ENCODE measurements at places on chromosomes 3 and 15.

DNA sequence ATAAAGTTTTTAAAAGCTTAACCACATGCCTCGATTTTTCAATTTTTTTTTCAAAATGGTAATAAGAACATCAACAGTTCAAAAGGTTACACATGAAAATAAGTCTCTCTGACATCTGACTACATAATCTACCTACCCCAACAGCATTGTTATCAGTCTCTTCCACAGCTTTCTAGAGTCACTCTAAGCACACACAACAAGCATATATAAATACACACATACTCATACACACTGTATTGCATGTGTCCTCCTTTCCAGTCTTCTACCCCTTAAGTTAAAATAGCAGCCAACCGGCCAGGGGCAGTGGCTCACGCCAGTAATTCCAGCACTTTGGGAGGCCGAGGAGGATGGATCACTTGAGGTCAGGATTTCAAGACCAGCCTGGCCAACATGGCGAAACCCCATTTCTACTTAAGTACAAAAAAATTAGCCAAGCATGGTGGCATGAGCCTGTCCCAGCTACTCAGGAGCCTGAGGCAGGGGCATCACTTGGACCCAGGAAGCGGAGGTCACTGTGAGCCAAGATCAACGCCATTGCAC lies 12.2 kb downstream of the TBL1XR1 start:
- DNase-seq: no peak

GRCh38 chr3:14127516-14128161 lies 2.8 kb downstream of the TMEM43 start:
- no peak for DNase-seq

- DNase-seq: no peak
Observed at GRCh38 chr3:52430416-52430810, 14.5 kb downstream of the SEMA3G start.

DNA sequence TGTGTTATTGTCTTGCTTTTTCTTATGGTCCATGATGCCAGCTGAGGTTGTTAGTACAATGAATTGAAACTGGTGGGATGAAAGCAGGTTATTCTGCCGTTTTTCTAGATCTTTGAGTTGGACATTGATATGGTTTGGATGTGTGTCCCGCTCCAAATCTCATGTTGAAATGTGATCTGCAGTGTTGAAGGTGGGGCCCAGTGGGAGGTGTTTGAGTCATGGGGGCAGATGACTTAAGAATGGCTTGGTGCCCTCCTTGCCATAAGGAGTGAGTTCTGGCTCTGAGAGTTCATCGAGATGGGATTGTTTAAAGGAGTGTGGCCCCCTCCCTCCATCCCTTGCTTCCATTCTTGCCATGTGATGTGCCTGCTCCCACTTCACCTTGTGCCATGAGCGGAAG lies 80.3 kb upstream of the PIAS1 start:
- DNase-seq: no peak

DNA sequence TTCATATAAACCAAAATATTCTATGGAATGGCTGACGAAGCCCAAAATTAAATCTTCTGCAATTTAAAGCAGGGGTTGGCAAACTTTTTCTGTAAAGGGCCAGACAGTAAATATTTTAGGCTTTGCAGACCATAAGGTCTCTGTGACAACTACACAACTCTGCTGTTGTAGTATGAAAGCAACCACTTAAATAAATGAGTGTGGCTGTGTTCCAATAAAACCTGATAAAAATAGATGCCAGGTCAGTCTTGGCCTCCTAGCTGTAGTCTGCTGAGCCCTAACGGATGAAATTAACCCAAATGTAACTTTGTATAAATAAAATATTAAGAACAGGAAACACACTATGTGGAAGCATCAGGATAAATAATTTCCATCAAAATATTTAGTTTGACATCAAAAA lies 104.2 kb downstream of the FBXL22 start:
- no peak for DNase-seq

- no peak for DNase-seq
Observed at GRCh38 chr3:160812304-160812703, 56.3 kb downstream of the PPM1L start.

GRCh38 chr15:80706161-80706560 lies 11.1 kb downstream of the ABHD17C start:
- no peak for DNase-seq

DNA sequence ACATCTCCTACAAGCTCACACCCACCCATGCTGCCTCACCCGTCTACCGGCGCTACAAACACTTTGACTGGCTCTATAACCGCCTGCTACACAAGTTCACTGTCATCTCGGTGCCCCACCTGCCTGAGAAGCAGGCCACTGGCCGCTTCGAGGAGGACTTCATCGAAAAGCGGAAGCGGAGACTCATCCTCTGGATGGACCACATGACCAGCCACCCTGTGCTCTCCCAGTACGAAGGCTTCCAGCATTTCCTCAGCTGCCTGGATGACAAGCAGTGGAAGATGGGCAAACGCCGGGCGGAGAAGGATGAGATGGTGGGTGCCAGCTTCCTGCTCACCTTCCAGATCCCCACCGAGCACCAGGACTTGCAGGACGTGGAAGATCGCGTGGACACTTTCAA lies 2.1 kb downstream of the SNX33 start:
- no peak for DNase-seq
